ENCODE measurements at places on chromosomes 3 and 15.

GRCh38 chr15:39429898-39430357, 151.0 kb upstream of the THBS1 start:
- no peak for DNase-seq

DNA sequence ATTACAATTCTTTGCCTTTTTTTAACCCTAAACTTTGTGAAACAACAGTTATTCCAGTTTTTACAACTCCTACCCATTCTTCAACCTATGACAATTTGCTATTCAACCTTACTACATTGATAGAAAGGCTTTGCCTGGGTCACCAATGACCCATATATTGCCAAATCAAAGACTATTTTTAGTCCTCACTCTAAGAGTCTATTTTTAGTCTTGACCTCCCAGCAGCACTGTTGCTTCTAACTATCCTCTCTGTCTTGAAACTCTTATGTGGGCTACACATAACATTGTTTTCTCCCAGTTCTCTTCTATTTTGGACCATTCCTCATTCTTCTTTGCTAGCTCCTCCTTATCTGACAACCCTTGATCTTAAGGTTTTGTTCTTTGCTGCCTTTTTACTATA, 71.4 kb downstream of the C3orf80 start:
- DNase-seq, result no peak

DNA sequence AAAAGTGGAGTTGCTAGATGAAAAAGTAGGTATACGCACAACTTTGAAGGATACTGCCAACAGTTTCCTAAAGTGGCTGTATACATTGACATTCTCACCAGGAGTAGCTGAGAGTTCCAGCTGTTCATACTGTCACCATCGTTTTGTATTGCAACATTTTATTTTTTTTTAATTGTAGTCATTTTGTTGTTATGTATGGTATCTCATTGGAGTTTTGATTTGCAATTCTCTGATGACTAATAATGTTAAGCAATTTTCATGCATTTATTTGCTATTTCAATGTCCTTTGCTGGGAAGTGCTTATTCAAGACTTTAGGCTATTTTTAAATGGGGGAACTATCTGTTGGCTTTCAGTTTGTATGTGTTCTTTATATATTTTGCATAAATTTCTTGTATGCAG, 185.1 kb upstream of the TGFBR2 start:
- no peak for DNase-seq

- no peak for DNase-seq
Observed at GRCh38 chr3:9891072-9891622, 737 bp downstream of the JAGN1 start.

GRCh38 chr3:166071-166470, 30.5 kb upstream of the CHL1 start:
- DNase-seq, result no peak

GRCh38 chr15:62626903-62627302, 415.6 kb upstream of the TPM1 start:
- DNase-seq, result no peak

DNA sequence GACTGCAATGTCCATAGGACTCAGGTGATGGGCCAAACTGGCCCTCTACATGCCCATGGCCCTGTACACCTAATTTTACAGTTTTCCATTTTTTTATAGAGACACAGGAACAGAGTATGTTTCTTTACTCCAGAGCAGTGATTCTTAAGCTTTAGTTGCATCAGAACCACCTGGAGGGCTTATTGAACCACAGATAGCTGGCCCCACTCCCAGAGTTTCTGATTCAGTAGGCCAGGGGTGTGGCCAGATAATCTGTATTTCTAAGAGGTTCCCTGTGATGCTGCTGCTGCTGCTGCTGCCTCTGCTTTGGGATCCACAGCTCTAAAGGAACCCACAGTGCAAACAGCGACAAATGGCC, 5.1 kb downstream of the RBP1 start:
- DNase-seq, result no peak

- DNase-seq, result no peak
Observed at GRCh38 chr3:71203727-71204488, 379.6 kb downstream of the FOXP1 start.

- DNase-seq, result no peak
Observed at GRCh38 chr3:14439501-14440167, 37.2 kb downstream of the SLC6A6 start.

GRCh38 chr3:189383630-189384029, 211.9 kb downstream of the TPRG1 start:
- no peak for DNase-seq

GRCh38 chr15:36617529-36618196, 38.2 kb downstream of the CDIN1 start:
- DNase-seq, result no peak

All from activated CD4-positive, alpha-beta T cell treated with anti-CD3 and anti-CD28 coated beads for 48 hours (primary cell).